ENCODE measurements at places on chromosomes 4 and X. TPM values are rescaled to one million over a fixed set of nuclear protein-coding genes. Genes with fewer than 3 reads are reported as not detected.
A peak's percentile ranks its signal among the peaks of the same experiment; 100 is the strongest.

- DNase-seq = no peak
Observed at GRCh38 chrX:35104626-35105025, 162.0 kb downstream of the FAM47B start.

The NWD2 gene
- not detected for total RNA-seq

The GPR143 gene
- total RNA-seq = 18.5 TPM

DNA sequence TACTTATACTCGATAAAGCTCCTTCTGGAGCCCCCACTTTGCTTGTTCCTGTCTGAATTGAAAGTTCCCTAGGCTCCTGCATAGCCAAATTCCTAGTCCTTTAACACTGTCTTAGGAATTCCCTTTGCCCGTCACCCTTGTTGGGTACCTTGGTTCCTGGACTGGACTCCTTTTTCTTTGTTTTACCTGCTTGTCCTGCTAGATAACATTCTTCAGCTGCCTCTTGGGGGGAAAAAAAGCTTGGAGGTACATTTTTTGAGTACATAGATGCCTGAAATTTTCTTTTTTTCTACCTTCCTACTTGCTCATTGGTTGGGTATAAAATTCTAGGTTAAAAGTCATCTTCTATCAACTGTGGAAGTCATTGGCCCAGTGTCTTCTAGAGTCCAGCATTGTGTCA lies 154.8 kb upstream of the RAPGEF2 start:
- DNase-seq = no peak

GRCh38 chr4:184267673-184268583 lies 50.3 kb upstream of the ENPP6 start:
- DNase-seq = no peak

DNA sequence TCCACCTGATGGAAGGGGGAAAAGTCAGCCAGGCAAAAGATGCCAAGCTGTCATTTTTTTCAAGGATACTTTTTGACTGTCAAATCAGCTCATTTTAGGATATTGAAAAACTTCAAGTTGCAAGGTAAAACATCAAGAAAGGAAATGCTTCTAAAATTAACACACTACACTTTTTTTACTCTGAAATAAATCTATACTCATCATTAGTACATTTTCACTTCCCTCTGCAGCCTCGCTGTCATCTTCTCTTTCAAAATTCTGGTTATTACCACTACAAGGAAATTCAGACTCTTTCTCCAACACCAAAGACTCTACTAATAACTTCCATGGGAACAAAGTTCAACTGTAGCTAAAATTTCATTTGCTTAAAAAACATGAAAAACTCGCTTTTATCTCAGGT lies 41.6 kb downstream of the APBB2 start:
- no peak for DNase-seq

- DNase-seq = peak; percentile 58
Observed at GRCh38 chrX:148500423-148501385, at the start of gene AFF2. TSS of gene AFF2 (plus strand) at chrX:148500617. CDS start at chrX:148501098, 481 bp downstream.

The ADGRG2 gene
- total RNA-seq = 8.9 TPM

DNA sequence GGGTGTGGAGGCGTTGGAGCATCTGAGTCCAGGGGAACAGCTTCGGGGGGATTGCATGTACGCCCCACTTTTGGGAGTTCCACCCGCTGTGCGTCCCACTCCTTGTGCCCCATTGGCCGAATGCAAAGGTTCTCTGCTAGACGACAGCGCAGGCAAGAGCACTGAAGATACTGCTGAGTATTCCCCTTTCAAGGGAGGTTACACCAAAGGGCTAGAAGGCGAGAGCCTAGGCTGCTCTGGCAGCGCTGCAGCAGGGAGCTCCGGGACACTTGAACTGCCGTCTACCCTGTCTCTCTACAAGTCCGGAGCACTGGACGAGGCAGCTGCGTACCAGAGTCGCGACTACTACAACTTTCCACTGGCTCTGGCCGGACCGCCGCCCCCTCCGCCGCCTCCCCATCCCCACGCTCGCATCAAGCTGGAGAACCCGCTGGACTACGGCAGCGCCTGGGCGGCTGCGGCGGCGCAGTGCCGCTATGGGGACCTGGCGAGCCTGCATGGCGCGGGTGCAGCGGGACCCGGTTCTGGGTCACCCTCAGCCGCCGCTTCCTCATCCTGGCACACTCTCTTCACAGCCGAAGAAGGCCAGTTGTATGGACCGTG lies 2.2 kb downstream of the AR start:
- DNase-seq = peak; percentile 50

GRCh38 chr4:95284655-95285054 lies 264.1 kb downstream of the UNC5C start:
- DNase-seq = no peak

The PABPC4L gene
- 4.2 TPM for total RNA-seq

- no peak for DNase-seq
Observed at GRCh38 chr4:17085416-17085815, 187.0 kb upstream of the LDB2 start.

The SLC10A4 gene
- 3.6 TPM for total RNA-seq

- DNase-seq = peak; percentile 46
Observed at GRCh38 chrX:113548308-113549015, 707.8 kb upstream of the AMOT start.

GRCh38 chr4:69833251-69833650 lies 26.7 kb downstream of the SULT1E1 start:
- no peak for DNase-seq

- DNase-seq = no peak
Observed at GRCh38 chr4:168028970-168029597, 63.3 kb upstream of the ANXA10 start.

- DNase-seq = no peak
Observed at GRCh38 chr4:62003695-62004094, 803.6 kb downstream of the ADGRL3 start.

The TCEANC gene
- 3.2 TPM for total RNA-seq

- no peak for DNase-seq
Observed at GRCh38 chr4:71404049-71404448, 65.2 kb downstream of the SLC4A4 start.

DNA sequence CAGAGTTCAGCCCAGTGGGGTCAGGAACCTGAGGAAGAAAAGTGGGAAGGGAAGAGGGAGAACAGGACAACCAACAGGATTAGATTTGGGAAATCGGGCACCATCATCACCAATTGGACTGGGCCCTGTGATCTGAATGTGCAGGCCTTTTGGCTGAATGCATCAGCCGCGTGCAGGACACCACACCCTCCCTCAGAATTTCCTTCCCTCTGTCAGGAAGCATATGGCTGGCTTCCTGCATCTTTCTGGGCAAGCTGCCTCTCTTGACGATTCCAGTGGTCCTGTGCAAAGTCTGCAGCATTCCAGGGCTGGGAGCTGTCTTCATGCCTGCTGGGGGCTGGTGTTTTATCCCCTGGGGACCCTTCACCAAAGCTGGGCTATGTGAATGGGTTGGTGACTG lies 16.4 kb downstream of the MAGEA4 start:
- no peak for DNase-seq

DNA sequence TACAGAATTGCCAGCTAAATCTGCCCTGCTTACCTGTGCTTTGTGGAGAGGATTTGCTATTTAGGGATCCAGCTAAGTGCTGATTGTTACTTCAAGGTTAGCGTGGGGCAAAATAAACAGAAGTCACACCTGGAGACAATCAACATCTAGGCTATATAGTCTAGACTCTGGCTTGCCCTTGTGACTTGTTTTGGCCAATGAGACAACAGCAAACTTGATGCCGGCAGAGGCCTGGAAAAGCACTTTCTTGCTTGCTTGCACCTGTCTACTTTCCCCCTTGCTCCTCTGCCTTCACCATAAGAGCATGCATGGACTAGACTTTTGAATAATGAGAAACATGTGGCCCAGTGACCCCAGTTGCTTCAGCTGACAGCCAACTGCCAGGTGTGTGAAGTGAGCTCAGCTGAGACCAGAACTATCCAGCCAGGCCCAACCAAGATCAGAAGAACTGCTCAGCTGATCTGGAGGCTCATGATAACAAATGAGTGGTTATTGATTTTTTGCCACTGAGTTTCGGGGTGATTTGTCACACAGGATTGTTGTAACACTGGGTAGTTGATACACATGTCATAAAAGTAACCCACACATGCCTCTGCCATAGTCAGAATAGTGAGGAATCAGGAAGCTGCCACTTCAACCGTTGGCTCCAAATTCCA lies 164.4 kb downstream of the RBMX2 start:
- DNase-seq = no peak

- DNase-seq = no peak
Observed at GRCh38 chr4:10898072-10898471, 213.5 kb upstream of the CLNK start.

DNA sequence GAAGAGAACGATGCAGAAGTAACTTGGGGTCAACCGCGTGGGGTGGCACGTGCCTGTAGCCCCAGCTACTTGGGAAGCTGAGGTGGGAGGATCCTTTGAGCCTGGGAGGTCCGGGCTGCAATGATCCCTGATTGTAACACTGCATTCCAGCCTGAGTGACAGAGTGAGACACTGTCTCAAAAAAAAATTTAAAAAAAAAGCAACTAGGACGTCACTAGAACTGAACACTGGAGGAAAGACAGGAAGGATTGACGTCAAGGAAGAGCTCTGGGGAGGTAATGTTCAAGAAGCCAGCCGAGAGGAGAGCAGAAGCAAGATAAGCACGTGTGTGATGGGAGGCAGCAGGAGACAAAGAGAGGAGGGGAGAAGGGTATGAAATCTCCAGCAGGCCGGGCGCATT lies 28.7 kb downstream of the S100G start:
- no peak for DNase-seq

DNA sequence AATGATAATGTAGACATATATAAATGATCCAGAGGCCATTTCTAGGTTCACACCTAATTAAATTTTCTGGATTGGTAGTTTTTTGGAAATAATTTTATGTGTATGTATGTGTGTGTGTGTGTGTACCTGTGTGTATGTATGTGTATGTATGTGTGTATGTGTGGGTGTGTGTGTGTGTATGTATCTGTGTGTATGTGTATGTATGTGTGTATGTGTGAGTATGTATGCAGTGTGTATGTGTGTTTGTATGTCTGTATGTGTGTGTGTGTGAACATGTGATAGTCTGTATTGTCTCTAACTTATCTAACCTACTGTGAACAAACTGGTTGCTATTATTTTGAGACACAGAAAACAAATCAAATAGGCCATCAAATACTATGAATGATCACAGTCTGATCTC lies 152.6 kb downstream of the COL25A1 start:
- no peak for DNase-seq

The ERCC6L gene
- total RNA-seq = 23.9 TPM

The KIAA1210 gene
- not detected for total RNA-seq

The CENPC gene
- 15.7 TPM for total RNA-seq

The DMRTC1 gene
- total RNA-seq = not detected

DNA sequence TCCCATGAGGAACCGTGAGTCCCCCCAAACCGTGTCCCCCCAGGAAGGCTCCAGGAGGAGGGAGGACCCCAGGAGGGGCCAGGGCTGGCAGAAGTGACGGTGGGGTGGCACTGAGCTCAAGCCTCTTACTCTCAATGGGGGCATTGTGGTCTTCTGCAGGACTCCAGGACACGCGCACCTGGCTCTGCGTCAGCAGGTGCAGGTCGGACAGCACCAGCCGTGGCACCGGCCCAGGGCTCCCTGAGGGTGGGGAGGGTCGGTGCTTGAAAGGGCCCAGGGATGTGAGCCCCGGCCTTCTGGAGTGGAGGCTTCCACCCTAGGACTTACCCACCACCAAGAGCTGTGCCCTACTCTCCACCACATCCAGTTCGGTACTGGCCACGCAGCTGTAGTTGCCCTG lies 18.3 kb downstream of the L1CAM start:
- DNase-seq = no peak

DNA sequence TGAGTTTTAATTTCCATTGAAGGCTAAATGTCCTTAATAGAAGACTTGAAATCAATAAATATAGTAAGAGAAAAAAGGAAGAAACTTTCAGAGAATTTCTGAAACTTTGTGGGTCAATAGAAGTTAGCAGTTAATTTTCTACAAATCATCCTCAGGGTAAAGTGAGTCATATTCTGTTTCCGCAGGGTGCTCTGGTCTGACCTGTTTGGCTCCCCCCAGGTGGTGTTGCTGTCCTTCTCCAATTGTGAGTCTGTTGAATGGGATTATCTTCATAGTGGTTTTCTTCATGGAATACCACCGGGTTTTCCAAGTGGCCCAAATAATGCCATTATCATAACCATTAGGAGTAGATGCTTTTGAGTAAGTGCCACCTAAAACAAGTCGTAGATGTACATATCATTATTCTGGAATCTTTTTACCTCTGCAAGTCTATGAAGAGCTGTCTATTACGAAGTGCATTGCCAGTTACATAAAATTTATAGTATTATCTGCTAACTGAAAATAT lies 7.7 kb downstream of the FGG start:
- no peak for DNase-seq

The SLC4A4 gene
- total RNA-seq = 1.2 TPM

The MAGEC1 gene
- total RNA-seq = not detected

The GAGE12E gene
- not detected for total RNA-seq

Measured in H1 (cell line).